Activated naive CD8-positive, alpha-beta T cell treated with anti-CD3 and anti-CD28 coated beads for 36 hours (primary cell): ENCODE measurements at places on chromosomes 12 and 14. TPM values are rescaled to one million over a fixed set of nuclear protein-coding genes. Genes with fewer than 3 reads are reported as not detected.

NEUROD4 gene
- total RNA-seq = not detected

MGST1 gene
- total RNA-seq = not detected

DNA sequence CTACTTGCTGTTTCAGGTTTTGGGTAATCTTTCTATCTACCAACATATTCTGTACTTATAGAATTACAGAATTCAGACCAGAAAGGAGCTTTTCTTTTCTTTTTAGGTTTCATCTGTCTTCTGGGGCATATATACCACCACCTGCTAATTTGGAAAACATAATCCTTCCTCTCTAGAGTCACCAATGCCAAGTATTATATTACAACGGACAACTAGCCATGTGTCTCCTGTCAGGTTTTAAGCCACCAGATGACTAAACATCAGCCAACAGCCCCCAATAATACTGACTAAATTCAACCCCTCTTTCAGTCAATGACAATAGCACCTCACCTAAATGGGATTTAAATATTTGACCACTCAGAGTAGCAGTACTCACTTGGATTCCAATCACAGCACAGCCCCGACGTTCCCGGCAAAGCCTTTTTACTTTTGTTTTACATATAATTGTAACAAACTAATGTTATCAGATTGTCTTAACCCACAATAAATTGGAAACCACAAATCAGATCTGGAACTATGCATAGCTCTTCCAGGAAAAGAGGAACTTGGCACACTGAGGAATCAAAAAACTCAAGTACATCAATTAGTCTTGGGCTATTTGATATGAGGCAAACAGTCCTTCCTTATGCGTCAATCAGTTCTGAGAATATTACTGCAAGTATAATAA is 13.5 kb downstream of the SLC11A2 start:
- no peak for DNase-seq

CLEC1B gene
- total RNA-seq = not detected

DNA sequence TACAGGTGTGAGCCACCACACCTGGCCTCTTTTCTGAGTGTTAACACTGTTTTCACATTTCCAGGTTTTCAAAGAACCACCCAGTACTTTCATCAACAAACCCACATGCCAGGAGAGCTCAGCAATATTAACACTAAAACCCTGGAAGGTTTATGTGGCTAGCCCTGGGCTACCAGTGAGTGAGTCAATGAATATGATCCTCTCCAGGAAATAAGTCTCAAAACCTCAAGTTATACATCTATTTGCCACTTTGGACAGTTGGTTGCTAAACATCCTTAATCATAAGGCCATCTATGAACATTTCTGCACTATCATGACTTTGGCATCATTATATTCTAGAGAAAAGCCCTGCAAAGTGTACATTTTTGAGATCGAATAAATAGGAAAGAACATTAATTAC is 6.3 kb upstream of the CDKL1 start:
- DNase-seq = no peak

KITLG gene
- total RNA-seq = not detected

- DNase-seq = no peak
These were observed 103.3 kb downstream of the CALM1 start for GRCh38 chr14:90499908-90500664.

FAM181A gene
- not detected for total RNA-seq

PLEKHH1 gene
- 3.3 TPM for total RNA-seq
